Activated naive CD4-positive, alpha-beta T cell treated with anti-CD3 and anti-CD28 coated beads for 36 hours (primary cell): ENCODE measurements at places on chromosomes 6 and 20.

GRCh38 chr6:137258170-137258569 is 39.0 kb upstream of the IFNGR1 start:
- DNase-seq = no peak

DNA sequence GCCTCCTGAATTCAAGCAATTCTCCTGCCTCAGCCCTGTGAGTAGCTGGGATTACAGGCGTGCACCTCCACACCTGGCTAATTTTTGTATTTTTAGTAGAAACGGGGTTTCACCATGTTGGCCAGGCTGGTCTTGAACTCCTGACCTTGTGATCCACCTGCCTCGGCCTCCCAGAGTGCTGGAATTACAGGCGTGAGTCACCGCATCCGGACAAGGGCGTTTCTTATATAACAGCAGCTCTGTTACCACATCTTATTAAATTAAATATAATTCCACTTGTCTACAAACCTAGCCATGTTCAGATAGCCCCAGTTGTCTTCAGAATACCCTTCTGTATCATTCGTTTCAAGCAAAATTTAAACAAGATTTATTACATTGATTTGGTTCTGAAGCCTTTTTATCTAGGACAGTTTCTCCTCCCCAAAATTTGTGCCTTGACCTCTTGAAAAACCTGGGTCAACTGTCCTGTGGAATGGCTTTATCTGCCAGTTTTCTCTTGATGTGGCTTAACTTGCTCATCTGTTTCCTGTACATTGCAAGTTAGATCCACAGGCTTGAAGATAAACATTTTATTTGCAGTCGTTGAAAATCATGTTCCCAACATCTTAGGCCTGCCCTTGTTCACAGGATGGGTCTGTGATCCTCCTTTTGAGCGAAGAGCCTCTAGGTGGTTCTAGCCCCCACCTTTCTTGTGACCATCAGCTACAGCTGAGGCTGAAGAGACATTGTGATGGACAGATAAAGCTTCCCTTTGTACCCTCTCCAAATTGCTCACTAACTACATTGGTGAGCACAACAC is 132.2 kb downstream of the ARID1B start:
- no peak for DNase-seq

DNA sequence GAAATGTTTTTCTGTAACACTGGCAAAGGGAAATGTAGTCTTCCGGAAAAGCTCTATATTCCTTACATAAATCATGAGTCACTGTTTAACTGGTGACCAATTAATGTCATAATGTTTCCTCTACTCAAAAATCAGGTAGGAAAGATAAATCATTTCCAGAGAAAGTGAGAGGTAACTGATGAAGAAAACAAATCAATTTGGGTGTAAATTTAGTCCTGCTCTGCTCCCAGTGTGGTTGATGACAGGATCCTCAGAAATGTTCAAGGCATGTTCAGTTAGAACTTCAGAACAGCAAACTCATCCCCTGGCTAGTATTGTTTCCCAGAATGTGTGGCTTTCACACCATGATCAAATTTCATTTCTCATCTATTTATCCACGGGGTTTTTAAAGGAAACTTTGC is 38.8 kb upstream of the SPACA1 start:
- no peak for DNase-seq

DNA sequence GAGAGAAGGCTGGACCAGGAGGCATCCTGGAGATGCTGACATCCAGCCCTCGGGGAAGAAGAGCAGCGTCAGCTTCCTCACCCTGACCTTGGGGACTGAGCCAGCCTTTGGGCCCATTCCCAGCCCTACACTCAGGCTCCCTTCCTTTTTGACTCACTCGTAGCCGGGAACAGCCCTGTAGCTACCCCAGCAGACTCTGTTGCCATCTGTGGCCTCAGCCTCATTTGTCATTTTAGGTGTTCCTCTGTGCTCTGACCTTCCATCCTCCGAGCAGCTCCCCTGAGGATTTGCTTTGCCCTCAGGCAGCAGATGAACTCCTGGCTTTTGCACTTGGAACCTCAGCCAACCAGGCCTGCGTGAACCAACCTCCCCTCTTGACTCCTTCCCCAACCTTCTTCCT is 67.5 kb downstream of the ELOVL2 start:
- DNase-seq = no peak

GRCh38 chr20:39290575-39290974 is 328.4 kb downstream of the DHX35 start:
- DNase-seq = no peak

DNA sequence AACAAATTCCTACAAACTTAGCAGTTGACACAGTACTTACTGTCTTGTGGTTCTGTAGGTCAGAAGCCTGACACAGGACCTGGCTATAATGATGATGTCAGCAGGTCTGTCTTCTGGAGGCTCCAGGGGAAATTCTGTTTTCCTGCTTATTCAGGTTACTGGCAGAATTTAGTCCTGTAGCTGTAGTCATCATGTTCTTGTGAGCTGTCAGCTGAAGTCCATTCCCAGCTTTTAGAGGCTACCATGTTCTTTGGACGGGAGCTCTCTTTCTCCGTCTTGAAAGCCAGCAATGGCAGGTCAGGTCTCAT is 99.2 kb downstream of the HIVEP1 start:
- DNase-seq = no peak

DNA sequence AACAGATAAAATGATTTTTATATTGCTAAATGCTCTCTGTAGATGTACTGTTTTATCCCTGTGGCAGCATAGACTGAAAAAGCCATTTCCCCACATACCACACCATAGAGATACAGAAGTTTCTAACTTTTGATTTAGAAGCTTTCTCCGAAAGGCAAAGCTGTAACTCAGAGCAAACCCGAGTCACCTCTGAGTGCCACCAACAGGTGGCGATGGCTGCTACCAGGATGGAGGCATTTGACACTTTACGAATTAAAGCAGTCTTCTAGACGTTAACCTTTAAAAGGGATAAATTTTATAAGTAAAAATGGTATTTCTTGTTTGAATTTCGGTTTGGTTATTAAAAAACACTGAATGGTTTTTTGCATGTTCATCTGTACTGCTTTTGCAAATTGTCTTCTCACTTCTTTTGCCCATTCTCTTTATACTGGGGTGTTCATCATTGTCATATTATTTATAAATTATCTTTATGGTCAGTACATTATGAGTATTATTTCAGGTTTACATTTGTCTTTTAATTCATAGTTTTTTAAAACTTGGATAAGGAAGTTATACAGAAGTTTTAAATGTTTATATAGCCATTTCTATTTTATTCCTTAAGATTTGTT is 201.0 kb upstream of the CEP162 start:
- DNase-seq = peak; percentile 46

DNA sequence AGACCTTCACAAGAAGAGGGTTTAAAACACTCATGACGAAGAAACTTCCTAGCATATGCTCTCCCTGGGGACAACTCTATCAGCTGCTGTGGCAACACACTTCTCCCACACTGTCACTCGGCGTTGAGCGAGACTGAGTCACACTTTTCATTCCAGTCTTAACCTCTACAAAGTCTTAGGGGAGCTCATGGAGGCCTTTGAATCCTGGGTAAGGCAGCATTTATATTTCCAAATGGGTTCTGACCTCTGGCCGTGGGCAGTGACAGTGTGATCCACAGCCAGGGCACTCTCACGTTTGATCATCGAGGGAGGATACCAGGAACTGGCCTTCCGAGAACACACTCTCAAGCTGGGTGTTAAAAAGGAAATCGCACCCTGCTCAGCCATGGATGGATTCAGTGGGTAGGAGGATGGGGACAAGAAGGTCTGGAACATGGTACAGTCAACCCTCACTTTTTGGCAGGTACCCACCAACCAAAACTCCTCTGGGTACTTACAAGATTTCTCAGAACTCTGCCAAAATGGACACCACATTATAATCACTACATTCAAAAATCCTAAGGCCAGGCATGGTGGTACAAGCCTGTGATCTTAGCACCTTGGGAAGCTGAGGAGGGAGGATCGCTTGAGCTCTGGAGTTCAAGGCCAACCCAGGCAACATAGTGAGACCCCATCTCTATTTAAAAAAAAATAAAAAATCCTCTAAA is 19.6 kb downstream of the RRBP1 start:
- no peak for DNase-seq

GRCh38 chr6:168007592-168008338 is 10.3 kb downstream of the KIF25 start:
- no peak for DNase-seq
